ENCODE measurements at places on chromosomes 11 and 22.

- DNase-seq: no peak
Observed at GRCh38 chr11:64879244-64879900, 951 bp upstream of the EHD1 start.

- DNase-seq: no peak
Observed at GRCh38 chr11:87120937-87121336, 83.2 kb downstream of the TMEM135 start.

DNA sequence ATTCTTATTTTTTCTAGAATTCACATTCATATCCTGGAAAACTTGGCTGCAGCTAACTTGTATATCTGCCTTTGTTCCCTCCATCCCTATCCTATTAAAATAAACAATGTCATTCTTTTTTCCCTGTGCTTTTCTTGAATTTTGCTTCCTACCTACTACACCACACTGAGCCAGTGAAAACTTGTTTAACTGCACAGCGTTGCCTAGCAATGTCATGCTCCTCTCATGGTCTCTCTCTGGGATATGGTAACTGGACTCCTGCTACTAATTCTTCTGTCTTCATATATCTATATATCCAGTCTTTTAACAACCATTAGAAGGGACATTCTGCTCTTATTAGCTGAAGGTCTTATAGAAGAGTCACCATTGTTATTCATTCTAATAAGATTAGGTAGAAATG lies 434.4 kb downstream of the METTL15 start:
- DNase-seq: no peak

- DNase-seq: no peak
Observed at GRCh38 chr22:29732883-29733282, 13.1 kb downstream of the CABP7 start.

GRCh38 chr22:25728071-25728470 lies 13.9 kb upstream of the MYO18B start:
- no peak for DNase-seq

- DNase-seq: no peak
Observed at GRCh38 chr11:11866203-11866602, 24.4 kb downstream of the USP47 start.

GRCh38 chr22:39243439-39244135 lies 1.2 kb downstream of the PDGFB start:
- peak; percentile 62 for DNase-seq

GRCh38 chr11:65493367-65494176 lies 5.3 kb upstream of the MALAT1 start:
- no peak for DNase-seq

GRCh38 chr11:65403607-65404121 lies 17.2 kb downstream of the FRMD8 start:
- DNase-seq: no peak

- DNase-seq: no peak
Observed at GRCh38 chr22:38238519-38239071, 34.2 kb downstream of the TMEM184B start.

- DNase-seq: no peak
Observed at GRCh38 chr11:112477581-112478317, 217.1 kb upstream of the PLET1 start.

- no peak for DNase-seq
Observed at GRCh38 chr11:65576867-65577755, 1.3 kb downstream of the EHBP1L1 start.

GRCh38 chr11:37459456-37459855 lies 861.4 kb upstream of the RAG2 start:
- no peak for DNase-seq

- no peak for DNase-seq
Observed at GRCh38 chr22:31637447-31637890, 24.5 kb downstream of the PISD start.

DNA sequence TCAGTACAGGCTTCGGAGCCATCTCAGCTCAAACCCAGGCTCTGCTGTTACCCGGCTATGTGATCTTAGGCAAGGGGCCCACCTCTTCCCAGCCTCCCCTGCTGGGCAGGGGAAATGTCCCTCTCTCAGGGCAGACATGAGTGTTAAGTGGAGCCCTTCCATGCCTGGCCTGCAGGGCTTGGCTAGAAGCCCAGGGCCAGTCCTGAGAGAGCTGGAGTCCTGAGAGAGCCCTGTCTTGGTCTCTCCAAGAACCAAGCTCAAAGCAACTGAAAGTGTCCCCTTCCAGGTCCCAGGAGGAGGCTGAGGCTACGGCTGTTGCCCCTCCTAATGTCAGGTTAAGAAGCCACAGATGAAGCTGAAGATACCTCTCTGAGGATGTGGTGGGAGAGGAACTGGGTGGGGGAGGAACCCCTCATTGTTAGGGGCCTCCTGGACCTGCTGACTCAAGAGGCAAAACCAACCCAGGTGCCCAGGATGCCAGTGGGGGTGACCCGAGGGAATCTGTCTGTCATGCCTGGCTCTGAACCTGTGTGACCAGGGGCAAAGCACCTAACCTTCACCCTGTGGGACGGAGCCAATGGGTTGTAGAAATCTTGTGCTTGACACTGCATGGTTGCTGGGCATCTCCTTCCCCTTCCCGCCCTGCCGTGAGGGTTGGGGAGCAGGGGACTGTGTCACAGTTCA lies 4.2 kb downstream of the ZP1 start:
- DNase-seq: no peak

DNA sequence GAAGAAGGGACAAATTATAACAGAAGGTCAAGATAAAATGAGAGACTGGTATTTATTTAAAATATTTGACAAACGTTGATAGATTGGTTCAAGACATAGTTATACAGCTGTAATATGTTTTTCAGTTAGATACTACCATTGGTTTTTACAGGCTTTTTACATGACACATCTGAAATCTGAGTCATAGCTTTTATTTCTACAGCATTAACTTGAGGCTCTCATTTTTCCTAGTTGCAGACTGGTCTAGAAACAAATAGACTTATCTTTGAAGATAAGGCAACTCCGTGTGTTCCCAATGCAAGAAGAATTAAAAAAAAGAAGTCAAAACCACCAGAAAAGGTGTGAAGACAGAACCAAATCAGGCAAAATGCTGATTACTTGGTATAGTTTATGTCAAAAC lies 31.3 kb downstream of the CEP57 start:
- DNase-seq: no peak

- DNase-seq: peak; percentile 32
Observed at GRCh38 chr11:14642873-14643696, 519 bp upstream of the PDE3B start.

DNA sequence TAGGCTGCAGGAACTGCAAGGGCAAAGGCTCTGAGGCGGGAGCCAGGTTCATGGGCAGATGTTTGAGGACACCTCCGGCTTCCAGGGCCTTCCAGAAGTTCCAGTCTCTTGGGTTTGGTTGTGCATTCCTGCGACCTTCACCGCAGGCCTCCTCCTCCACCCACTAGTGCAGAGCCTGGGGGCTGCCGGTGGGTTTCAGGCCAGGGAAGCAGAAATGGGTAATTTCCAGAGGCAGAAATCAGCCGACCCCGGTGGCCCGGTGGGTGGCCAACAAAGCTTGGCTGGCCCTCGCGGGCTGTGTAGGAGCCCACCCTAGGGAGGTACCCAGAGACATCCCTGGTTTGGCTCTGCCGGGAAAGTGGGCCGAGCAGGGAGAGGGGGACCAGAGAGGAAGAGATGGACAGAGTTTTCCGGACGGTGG lies 417 bp upstream of the PHETA2 start:
- peak; percentile 9 for DNase-seq

- DNase-seq: no peak
Observed at GRCh38 chr11:118076754-118077281, at the start of gene TMPRSS4. TMPRSS4 (plus strand) TSS chr11:118077078; CDS start chr11:118077303, 225 bp downstream.

DNA sequence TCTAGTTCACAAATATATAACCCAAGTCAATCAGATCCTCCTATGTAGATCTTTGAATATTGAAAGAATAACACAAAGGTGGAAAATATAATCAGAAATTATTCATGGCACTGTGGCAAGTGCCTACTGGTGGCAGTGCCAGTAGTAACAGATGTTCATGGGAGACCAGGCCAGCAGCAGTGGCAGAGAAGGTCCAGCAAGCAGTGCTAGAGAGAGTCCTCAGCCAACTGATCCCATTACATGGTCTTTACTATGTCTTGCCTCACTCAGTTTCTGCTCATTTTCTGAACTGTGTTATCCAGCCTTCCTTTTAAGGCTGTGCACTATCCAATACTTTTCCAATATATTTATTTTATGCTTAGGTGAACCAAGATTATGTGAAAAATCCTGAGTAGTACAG lies 124.9 kb downstream of the MRTFA start:
- DNase-seq: no peak

- DNase-seq: no peak
Observed at GRCh38 chr11:126756421-126756820, 244.1 kb downstream of the KIRREL3 start.

DNA sequence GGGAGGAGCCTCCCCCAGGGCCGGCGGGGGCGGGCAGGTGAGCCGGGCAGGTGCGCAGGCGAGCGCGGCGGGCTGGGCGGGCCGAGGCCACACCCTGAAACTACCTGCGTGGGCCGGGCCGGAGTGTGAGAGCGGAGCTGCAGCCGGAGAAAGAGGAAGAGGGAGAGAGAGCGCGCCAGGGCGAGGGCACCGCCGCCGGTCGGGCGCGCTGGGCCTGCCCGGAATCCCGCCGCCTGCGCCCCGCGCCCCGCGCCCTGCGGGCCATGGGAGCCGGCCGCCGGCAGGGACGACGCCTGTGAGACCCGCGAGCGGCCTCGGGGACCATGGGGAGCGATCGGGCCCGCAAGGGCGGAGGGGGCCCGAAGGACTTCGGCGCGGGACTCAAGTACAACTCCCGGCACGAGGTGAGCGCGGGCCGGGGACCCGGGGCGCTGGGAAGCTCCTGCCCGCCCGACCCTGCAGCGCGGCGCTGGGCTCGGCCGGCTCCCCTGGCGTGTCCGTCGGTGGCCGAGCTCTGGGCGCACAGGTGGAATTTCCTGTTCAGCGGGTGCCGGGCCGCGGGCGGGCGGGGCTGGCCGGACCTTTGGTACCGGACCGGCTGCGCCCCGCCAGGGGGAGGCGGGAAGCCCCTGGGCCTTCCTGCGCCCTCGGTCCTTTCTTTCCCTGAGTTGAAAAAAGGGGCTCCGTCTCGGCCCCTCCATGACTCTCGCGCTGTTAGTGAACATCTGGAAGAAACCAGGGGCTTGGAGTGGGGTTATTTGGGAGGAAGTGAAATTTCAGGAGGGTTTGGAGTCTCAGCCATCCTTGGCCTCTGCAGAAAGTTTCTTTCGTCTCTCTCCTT lies at the start of gene ST14:
Gene ST14, plus strand, starts transcription at position 126 of the 841 bp plus-strand sequence. Its CDS starts 198 bp downstream, at position 324.
- DNase-seq: peak; percentile 51

DNA sequence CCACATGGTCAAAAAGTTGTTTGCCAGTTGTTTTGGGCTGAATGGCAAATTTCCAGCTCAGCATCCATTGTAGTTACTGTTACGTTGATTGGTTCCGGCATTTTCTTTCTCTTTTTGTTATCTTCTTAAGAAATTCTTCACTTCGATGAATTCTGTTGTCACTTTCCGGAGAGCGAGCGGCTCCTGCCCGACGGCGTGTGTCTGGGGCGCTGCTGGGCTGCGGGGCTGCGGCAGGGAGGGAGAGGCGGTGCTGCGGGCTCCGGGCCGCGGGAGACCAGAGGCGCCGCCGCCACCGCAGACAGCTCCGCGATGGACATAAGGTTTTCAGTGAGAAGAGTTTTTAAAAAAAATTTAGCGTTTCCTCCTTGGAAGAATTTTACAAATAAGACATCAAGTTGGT lies 117.4 kb downstream of the RRM1 start:
- no peak for DNase-seq

- DNase-seq: no peak
Observed at GRCh38 chr11:16577490-16577889, 161.0 kb upstream of the C11orf58 start.

DNA sequence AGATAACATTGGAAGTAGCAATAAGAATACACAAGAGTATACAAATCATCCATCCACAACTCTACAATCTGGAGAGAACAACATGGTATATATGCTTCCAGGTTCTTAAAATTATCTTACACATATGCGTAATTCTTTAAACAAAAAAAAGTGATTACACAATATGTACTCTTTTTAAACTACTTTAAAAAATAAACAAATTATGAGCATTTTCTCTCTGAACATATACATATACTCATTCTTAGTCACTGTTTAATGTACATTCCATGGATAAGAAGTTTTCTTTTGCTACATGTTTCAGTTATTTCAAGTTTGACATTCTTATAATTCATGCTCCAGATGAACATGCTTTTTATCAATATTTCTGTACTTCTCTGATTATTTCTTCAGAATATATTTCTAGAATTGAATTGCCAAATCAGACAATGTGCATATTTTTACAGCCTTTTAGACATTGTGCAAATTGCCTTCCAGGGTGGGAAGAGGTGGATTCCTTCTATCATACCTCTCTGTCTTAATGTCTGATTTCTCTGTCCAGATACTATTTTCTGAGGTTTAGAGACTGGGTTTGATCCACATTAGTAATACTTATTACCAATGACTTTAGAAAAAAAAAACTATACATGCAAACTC lies 551.6 kb downstream of the METTL15 start:
- DNase-seq: no peak

DNA sequence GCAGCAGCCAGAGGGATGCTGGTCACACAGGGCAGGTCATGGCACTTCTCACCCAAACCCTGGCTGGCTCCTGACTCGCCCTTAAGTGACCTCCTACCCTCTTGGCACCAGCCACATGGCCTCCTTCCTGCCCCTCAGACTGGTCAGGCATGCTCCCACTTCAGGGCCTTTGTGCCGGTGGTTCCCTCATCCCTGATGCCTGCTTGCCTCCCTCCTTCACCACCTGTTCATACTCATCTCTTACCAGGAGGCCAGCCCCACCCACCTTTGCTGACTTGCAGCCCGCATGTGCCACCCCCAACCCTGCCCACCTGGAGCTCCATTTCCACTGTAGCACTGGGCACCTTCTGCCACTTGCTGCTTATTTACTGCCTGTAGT lies 20.1 kb downstream of the GNAZ start:
- DNase-seq: no peak

DNA sequence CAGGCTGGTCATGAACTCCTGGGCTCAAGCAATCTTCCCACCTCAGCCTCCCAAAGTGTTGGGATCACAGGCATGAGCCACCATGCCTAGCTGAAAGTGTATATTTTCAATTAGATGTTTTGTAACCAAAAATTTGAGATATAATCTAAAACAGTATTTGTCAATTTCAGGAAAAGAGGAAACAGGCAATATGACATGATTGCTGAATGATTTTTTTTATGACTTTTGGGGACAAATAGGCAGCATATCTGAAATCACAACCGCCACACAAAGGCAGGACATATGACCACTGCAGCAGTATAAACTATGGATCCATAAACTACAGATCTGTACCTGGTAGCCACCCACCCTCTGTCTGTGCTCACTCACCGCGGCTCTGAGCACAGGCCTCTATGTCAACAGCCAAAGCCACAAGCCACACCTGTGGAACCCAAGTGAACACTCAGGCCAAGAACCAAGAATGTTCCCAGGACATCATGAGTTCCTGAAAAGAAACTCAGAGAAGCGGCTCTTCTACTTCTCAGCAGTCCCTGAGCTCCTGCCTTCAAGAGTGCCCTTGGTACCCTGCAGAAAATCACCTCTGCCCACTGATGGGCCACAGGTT lies 22.5 kb downstream of the PISD start:
- DNase-seq: no peak

DNA sequence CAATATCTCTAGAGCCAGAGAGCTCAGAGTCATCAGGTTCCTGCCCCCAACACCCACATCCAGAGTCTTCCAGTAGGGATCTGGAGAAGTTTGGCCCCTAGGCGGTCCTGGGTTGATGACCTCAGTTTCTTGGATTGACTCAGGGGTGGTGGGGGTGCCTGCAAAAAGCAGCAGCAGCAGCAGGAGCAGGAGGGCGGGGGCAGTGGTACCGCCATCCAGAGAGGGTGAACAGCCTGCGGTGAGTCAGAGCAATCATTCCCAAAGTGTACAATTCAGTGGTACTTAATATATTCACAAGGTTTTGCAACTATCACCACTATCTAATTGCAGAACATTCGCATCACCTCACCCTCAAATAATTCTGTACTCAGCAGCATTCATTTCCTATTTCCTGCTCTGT lies 9.9 kb upstream of the SEC14L3 start:
- DNase-seq: no peak

- no peak for DNase-seq
Observed at GRCh38 chr11:115499241-115499799, 4.9 kb downstream of the CADM1 start.
